Esophagus muscularis mucosa (tissue), 4 donors: ENCODE measurements at places on chromosomes 4 and X. TPM values are rescaled to one million over a fixed set of nuclear protein-coding genes. Genes with fewer than 3 reads are reported as not detected.

- no peak overlapping the region for H3K4me3 ChIP-seq
- no peak overlapping the region for H3K27ac ChIP-seq
- H3K27me3 ChIP-seq, result no peaks in the 10 kb centered on the region
- no peak for DNase-seq
- H3K4me1 ChIP-seq, result no peaks in the 10 kb centered on the region
- H3K36me3 ChIP-seq, result no peaks in the 10 kb centered on the region
Measured at GRCh38 chr4:87316961-87317360, 5.7 kb downstream of the HSD17B13 start.

- no peaks in the 10 kb centered on the region for H3K27me3 ChIP-seq
- no peaks in the 10 kb centered on the region for H3K36me3 ChIP-seq
- H3K4me3 ChIP-seq, result no peak overlapping the region
- peaks cover 4% of the 10 kb centered on the region for H3K4me1 ChIP-seq
- no peak for DNase-seq
Measured at GRCh38 chr4:124143632-124144031, 568.9 kb downstream of the ANKRD50 start.

DNA sequence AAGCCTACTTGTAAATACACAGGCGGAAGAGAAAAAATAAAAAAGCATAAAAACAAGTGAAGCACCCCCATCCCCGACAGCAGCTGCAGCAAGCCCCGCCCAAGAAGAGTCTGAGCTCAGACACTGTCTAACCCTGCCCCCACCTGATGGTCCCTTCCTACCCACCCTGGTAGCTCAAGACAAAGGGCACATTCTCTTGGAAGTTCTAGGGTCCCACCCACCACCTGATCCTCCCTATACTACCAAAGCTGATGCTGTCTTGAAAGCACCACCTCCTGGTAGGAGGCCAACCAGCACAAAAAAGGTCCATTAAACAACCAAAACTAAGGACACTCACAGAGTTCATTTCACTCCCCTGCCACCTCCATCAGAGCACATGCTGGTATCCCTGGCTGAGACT, 308.2 kb downstream of the KLHL13 start:
- no peak overlapping the region for H3K4me3 ChIP-seq
- H3K4me1 ChIP-seq, result no peaks in the 10 kb centered on the region
- H3K27me3 ChIP-seq, result no peaks in the 10 kb centered on the region

- H3K4me1 ChIP-seq, result peaks cover 7% of the 10 kb centered on the region
- no peaks in the 10 kb centered on the region for H3K27me3 ChIP-seq
- H3K36me3 ChIP-seq, result no peaks in the 10 kb centered on the region
- DNase-seq, result no peak
Measured at GRCh38 chr4:25075129-25075528, 44.4 kb upstream of the LGI2 start.

DNA sequence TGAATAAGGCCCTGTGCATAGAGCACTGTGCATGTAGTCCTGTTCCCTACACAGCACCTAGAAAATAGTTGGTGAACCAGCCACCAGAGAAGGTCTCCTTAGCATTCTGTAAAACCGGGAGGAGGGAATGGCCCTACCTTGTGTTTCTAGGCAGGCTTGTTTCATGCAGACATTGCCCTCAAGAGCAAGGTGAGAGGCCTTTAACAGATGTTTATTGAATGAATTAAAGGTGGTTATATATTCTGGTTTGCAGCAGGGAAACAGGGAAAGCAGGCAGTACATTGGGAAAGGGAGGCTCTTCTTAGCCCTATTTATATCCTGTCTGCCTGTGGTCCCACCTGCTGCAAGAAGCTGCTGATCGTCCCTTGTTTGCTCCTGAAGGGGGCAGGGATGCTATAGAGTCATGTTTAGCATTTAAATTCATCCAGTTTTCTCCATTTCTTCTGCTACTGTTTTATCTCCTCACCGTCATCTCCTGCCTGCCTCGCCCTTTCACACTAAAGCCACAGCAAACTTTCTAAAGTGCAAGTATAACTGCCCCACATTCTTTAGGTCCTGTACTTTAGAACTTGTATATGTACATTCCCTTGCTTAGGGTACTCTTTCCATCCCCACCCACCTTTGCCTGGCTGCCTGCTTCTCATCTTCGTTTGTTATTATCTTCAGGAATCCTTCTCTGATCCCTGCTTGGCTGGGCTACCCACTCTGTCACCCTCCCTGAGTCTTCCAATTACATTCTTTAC, 60.3 kb downstream of the EGF start:
- H3K4me3 ChIP-seq, result no peak overlapping the region
- no peaks in the 10 kb centered on the region for H3K27me3 ChIP-seq
- H3K27ac ChIP-seq, result no peak overlapping the region
- no peak for DNase-seq

DNA sequence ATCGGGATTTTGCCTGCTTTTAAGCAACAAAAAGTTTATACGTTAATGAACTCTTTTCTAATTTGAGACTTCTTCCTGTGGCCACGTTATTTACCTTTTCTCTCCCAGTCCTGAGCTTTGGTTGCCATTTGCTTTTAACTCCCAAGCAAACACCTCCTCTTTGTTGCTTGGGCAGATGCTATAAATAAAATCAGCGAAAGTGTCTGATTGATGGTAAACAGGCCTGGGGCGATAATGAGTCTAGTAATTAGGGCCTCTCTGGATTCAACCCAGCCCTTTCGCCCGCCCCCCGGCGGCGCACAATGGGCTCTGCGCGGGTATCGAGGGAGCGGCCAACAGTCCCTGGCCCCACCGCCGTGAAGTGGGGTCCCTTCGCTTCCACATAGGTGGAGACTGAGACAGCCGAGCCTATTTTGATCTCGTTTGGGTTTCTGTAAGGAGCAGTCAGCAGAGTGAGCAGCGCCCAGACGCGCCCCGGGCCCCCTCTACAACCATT, 790 bp downstream of the CLGN start:
- no peak for DNase-seq
- H3K4me1 ChIP-seq, result peaks cover 17% of the 10 kb centered on the region
- no peaks in the 10 kb centered on the region for H3K36me3 ChIP-seq
- H3K27me3 ChIP-seq, result no peaks in the 10 kb centered on the region

DNA sequence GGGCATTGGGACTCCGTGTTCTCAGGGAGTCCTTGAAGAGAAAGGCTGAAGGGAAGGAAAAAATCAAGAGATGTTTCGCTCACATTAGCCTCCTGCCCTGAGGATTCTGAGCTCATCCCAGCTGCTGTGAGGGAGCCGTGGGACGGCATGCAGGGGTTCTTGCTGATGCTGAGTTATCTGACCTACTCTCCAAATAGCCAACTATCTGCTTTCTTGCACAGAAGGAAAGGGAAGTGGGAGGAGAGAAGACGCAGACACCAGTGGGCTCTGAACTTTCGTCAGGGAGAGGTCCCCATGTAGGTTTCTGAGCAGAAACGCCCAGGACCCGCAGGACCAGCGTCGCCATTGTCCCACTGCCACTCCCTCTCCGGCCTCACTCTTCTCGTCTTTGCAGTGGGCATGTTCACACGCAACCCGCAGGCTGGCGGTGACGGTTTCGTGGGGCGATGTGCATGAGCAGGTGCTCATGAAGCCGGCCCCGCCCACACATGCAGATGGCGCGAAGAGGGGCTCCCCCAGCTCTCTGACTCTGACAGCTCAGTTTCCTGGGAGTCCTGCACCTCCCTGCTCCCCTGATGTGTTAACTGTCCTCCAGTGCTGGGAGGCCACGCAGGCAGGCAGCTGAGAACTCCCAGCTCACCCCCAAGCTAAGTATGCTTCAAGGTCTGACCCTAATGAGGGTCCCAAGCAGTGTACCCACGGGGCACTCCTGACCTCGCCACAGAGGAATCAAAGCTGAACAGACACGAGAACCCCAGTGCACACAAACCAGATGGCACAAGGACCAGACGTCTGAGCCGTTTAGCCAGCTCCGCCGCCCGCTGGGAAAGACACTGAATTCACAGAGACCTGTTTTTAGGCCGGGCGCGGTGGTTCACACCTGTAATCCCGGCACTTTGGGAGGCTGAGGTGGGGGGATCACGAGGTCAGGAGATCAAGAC, 13.6 kb upstream of the ABLIM2 start:
- no peak overlapping the region for H3K27ac ChIP-seq
- no peaks in the 10 kb centered on the region for H3K36me3 ChIP-seq
- peaks cover 5% of the 10 kb centered on the region for H3K4me1 ChIP-seq
- H3K27me3 ChIP-seq, result no peaks in the 10 kb centered on the region
- DNase-seq, result no peak

DNA sequence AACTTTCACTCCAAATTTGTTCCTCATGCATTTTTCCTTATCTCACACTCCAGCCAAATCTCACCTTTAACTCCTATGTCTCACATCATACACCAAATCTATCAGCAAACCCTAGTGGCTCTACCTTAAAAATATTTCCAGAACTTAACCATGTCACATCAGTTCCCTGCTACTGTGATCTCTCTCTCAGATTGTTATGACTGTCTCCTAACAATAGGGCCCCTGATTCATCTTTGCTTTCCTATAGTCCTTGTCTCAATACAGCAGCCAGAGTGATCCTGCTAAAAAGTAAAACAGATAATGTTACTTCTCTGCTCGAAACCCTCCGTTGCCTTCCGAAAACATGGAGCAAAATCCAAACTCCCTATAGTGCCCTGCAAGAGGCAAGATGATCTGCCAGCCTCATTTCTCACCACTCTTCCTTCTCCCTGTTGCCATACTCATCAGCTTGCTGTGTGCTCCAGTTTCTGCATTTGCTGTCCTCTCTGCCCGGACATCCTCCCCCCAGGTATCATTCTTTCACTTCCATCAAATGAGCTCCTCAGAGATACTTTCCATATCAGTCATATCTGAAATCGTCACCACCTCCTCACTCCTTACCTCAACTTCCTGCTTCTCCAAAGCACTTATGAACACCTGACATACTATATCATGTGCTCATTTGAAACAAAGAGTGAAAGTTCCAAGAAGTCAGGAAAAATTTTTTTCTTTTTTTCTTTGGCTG, 293.4 kb upstream of the NR3C2 start:
- H3K27me3 ChIP-seq, result no peaks in the 10 kb centered on the region
- no peaks in the 10 kb centered on the region for H3K36me3 ChIP-seq
- H3K4me3 ChIP-seq, result no peak overlapping the region
- H3K4me1 ChIP-seq, result peaks cover 3% of the 10 kb centered on the region
- DNase-seq, result peak; percentile 70
- no peak overlapping the region for H3K27ac ChIP-seq

GRCh38 chrX:143094417-143095023, 68.8 kb downstream of the SPANXN4 start:
- H3K27me3 ChIP-seq, result no peaks in the 10 kb centered on the region
- no peaks in the 10 kb centered on the region for H3K4me1 ChIP-seq
- H3K4me3 ChIP-seq, result no peak overlapping the region
- H3K27ac ChIP-seq, result no peak overlapping the region
- no peaks in the 10 kb centered on the region for H3K36me3 ChIP-seq
- DNase-seq, result no peak

DNA sequence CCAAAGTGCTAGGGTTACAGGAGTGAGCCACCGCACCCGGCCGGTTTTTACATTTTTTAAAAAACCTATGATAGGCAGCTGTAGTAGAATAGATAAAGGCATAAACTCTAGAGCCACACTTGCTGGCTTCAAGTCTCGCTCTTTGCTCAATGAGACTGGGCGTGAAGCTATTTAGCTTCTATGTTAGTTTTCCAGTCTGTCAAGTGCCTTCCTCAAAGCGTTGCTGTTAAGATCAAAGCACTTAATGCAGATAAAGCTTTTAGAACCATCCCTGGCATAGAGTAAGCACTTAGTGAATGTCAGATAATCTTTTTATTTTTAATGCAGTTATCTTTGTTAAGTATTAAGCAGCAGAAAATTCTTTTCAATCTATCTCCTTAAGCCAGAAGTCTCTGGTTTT, 42.0 kb upstream of the BMPR1B start:
- no peak for DNase-seq
- no peak overlapping the region for H3K27ac ChIP-seq
- H3K4me3 ChIP-seq, result no peak overlapping the region
- H3K27me3 ChIP-seq, result no peaks in the 10 kb centered on the region
- H3K4me1 ChIP-seq, result peaks cover 9% of the 10 kb centered on the region
- H3K36me3 ChIP-seq, result no peaks in the 10 kb centered on the region

GRCh38 chrX:47358387-47359065, 11.9 kb upstream of the ZNF157 start:
- no peaks in the 10 kb centered on the region for H3K36me3 ChIP-seq
- no peak overlapping the region for H3K27ac ChIP-seq
- no peaks in the 10 kb centered on the region for H3K4me1 ChIP-seq
- no peak for DNase-seq
- H3K4me3 ChIP-seq, result no peak overlapping the region

DNA sequence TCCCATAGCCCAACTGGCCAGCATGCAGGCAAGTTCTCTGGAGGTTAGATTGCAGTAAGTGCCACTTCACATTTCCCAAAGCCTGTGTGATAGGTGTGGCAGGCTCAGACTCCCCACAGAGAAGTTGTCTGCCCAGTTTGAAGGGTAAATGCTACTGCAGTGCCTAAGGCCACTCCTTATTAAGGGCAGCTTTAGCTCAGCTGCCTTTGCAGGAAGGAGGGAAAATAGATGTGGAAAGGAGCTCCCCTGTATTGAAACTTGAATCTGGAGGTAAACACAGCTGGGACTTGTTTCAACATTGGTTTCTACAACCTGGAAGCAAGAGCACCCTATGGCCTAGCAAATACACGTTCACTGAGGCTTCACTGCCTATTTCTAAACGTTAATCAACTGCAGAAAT, 22.4 kb downstream of the NEXMIF start:
- no peaks in the 10 kb centered on the region for H3K36me3 ChIP-seq
- no peaks in the 10 kb centered on the region for H3K4me1 ChIP-seq
- no peaks in the 10 kb centered on the region for H3K27me3 ChIP-seq
- no peak for DNase-seq
- H3K27ac ChIP-seq, result no peak overlapping the region

GRCh38 chr4:141656031-141656430, 19.6 kb downstream of the IL15 start:
- H3K36me3 ChIP-seq, result no peaks in the 10 kb centered on the region
- no peak for DNase-seq
- no peaks in the 10 kb centered on the region for H3K27me3 ChIP-seq
- no peak overlapping the region for H3K27ac ChIP-seq

DNA sequence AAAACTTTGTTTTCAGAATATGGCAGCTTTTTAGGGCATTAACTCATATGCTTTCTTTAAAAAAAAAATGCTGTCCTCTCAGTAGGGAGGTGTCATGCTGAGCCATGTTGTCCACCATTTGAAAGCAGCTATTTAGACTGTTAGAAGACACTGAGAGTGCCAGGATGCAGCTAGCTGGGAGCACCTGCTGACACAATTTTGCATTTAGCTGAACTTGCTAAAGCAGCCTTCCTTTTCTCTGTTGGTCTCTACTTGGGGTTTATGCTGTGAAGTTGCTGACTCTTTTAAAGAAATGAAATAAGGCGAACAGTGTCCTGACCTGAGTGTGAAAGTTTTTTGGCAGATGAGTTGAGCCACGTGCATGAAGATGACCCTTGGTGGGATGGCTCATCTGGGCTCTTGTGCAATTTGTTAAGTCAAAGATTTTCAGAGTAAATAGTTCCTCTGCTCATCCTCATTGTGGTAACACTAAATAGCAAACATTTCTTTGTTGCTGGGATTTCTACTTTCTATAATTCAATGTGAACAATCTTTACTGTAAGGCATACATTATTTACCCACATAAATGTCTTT, 64.5 kb downstream of the CDS1 start:
- no peak for DNase-seq
- no peak overlapping the region for H3K27ac ChIP-seq
- no peak overlapping the region for H3K4me3 ChIP-seq
- H3K4me1 ChIP-seq, result peaks cover 12% of the 10 kb centered on the region

- no peak for DNase-seq
- peaks cover 5% of the 10 kb centered on the region for H3K27me3 ChIP-seq
- no peaks in the 10 kb centered on the region for H3K36me3 ChIP-seq
- no peak overlapping the region for H3K4me3 ChIP-seq
- H3K27ac ChIP-seq, result no peak overlapping the region
Measured at GRCh38 chr4:36285784-36286480, 4.5 kb downstream of the DTHD1 start.

SERTM2 gene
- not detected for total RNA-seq

ENPEP gene
- total RNA-seq, result 4.3 TPM

PHF8 gene
- 18.5 TPM for total RNA-seq

ZAR1 gene
- total RNA-seq, result not detected
